Naive thymus-derived CD8-positive, alpha-beta T cell (primary cell): ENCODE measurements at places on chromosomes 1 and 21. TPM values are rescaled to one million over a fixed set of nuclear protein-coding genes. Genes with fewer than 3 reads are reported as not detected.

GRCh38 chr1:9231648-9232332 is 2.8 kb upstream of the H6PD start:
- H3K4me3 ChIP-seq = peak overlapping the region; percentile 43
- H3K27ac ChIP-seq = no peak overlapping the region
- H3K4me1 ChIP-seq = peaks cover 6% of the 10 kb centered on the region
- H3K27me3 ChIP-seq = peaks cover 2% of the 10 kb centered on the region
- no peak for DNase-seq

DNA sequence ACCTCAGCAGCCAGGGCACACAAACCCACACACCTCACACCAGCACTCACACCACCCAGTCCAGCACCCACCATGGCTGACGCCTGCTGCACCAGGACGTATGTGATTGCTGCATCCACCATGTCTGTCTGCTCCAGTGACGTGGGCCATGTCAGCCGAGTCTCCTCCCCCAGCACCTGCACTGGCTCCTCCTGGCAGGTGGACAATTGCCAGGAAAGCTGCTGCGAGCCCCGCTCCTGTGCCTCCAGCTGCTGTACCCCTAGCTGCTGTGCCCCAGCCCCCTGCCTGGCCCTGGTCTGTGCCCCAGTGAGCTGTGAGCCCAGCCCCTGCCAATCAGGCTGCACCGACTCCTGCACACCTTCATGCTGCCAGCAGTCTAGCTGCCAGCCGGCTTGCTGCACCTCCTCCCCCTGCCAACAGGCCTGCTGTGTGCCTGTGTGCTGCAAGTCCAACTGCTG is at the start of gene KRTAP10-8:
Gene KRTAP10-8 (plus strand): TSS at position 51 of the 458 bp plus-strand sequence. CDS start 22 bp downstream, at position 73.
- no peak within 1 kb of the TSS for H3K4me3 ChIP-seq
- DNase-seq = no peak
- H3K27me3 ChIP-seq = no peaks in the 10 kb centered on the region
- H3K4me1 ChIP-seq = peaks cover 27% of the 10 kb centered on the region
- H3K27ac ChIP-seq = no peak within 1 kb of the TSS

- DNase-seq = no peak
- H3K4me3 ChIP-seq = no peak overlapping the region
- peaks cover 7% of the 10 kb centered on the region for H3K27me3 ChIP-seq
Measured at GRCh38 chr1:115423776-115424175, 85.7 kb upstream of the NGF start.

- no peak for DNase-seq
- H3K4me3 ChIP-seq = no peak overlapping the region
- H3K36me3 ChIP-seq = no peaks in the 10 kb centered on the region
- H3K27ac ChIP-seq = no peak overlapping the region
Measured at GRCh38 chr1:220326578-220326977, 54.3 kb upstream of the RAB3GAP2 start.

DNA sequence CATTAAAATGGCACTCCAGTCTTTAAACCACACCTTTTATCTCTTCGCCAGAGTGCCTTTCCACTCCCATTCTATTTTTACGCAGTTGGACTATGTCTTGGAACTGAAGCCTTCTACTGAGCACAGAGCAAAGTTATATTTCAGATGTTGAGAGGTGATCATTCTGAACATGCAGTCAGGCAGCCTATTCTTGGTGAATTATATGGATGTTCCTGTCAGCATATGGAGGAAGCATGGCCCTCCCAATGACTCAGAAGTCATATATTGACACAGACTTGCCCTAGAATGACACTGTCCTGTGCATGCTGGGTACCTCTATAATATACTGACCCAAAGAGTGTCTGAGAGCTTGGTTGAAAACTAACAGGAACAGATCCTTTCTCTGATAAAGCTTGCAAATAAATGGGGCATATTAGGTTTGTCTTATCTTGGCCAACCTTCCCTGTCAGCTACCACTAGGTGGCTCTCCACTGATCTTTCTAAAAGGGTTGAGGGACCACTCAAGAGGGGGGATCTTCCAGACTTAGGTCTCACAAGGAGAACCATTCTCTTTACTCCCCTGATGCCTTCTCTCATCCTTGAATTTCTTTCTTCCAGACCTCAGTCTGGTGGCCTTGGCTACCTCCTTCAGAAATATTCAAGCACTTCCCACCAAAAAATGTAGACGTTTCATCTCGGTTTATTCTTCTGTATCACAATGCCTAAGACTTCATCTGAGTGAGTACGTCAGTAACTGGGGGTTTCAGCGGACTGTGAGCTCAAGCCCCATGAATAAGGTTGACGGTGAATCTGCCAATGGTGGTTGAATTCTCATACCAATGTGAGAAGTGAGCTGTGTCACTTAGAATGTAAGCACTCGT is 11.8 kb upstream of the ALG14 start:
- H3K27me3 ChIP-seq = peaks cover 8% of the 10 kb centered on the region
- H3K4me3 ChIP-seq = no peak overlapping the region
- H3K4me1 ChIP-seq = no peaks in the 10 kb centered on the region
- no peaks in the 10 kb centered on the region for H3K36me3 ChIP-seq
- H3K27ac ChIP-seq = no peak overlapping the region

The LCE2C gene
- not detected for total RNA-seq

DNA sequence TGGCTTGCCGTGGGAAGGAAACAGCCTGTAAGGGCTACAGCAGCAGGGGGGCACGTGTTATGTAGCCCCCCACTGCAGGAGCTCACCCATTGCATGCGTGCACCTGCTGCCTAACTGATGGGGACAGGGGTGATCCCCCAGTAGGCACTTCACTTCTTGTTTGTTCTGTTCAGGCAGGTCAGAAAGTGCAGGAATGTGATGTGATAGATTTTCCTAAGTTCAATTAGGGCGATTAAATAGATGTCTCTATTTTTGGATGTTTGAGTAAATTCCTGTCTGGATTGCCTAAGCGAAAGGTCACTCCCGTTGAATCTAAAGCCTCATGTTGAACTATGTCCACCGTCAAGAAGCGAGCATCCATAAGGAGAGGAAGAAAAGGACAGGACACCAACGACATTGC is 78.8 kb upstream of the LPGAT1 start:
- H3K4me3 ChIP-seq = no peak overlapping the region
- H3K27ac ChIP-seq = no peak overlapping the region

The SPRR2F gene
- total RNA-seq = not detected

DNA sequence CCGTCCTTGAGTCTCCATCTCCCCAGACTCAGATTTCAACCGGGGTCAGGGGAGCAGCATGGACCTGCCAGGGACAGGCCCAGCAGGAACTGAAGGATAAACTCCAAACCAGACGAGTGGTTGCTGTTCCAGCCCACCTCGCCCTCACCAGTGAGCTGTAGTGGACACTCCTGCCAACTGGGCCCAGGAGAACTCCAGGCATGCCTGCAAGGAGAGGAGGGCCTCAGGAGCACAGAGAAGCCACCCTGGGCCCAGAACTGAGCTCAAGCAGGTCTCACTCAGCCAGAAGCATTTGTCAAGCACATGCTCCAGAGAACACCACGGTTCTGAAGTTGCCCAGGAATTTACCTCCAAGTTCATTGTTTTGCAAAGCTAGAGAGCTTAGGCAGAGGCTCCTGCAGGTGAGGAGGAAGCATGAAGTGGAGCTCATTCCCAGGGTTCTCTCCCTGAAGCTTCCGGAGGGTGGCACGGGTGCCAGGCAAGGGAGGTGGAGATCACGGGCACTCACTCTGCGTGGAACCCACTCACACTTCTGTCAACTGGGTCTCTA is 61.0 kb downstream of the MATN1 start:
- H3K4me3 ChIP-seq = no peak overlapping the region
- no peaks in the 10 kb centered on the region for H3K4me1 ChIP-seq
- H3K27ac ChIP-seq = no peak overlapping the region

The MIXL1 gene
- not detected for total RNA-seq

DNA sequence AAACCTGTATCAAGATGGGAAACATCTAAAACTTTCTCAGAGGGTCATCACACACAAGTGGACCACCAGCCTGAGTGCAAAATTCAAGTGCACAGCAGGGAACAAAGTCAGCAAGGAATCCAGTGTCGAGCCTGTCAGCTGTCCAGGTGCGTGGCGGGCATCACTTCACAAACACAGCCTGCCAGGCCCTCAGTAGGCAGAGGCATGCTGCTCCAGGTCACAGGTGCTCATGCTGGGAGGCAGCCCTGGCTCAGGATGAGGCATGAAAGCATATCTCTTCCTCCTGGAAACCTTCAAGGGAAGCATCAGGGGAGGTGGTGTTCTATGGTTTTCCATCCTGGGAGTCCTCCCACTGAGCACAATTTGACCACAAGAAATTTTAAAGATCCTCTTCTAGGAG is 6.3 kb downstream of the CD2 start:
- H3K4me1 ChIP-seq = peaks cover 67% of the 10 kb centered on the region
- no peaks in the 10 kb centered on the region for H3K27me3 ChIP-seq
- DNase-seq = no peak
- H3K36me3 ChIP-seq = peaks cover 76% of the 10 kb centered on the region

GRCh38 chr1:209249280-209249670 is 334.2 kb upstream of the CAMK1G start:
- no peak overlapping the region for H3K27ac ChIP-seq
- no peak for DNase-seq
- no peaks in the 10 kb centered on the region for H3K36me3 ChIP-seq
- H3K27me3 ChIP-seq = peaks cover 2% of the 10 kb centered on the region

GRCh38 chr1:77288275-77288674 is 6.5 kb downstream of the AK5 start:
- H3K27ac ChIP-seq = no peak overlapping the region
- DNase-seq = no peak
- H3K4me1 ChIP-seq = peaks cover 2% of the 10 kb centered on the region
- H3K4me3 ChIP-seq = no peak overlapping the region

DNA sequence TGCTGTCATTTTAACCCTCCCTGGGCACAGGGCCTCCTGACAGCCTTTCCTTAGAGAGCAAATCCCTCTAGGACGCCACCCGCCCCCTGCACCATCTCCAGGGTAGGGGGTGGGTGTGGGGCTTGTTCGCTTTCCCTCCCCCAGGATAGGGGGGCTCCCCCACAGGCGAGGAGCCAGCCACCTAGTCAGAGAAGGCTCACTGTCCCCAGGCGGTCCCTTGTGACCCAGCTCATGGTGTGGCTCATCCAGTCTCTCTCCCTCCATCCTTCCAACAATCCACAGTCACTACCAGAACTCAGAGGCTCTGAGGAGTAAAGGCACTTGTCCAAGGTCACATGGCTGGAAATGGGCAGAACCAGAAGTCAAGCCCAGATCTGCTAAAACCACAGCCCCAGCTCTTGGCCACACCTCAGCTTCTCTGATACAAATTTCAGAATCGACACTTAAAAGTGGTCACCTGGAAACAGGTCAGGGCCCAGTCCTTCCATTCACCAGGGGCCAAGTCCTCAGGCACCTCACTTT is 89.8 kb downstream of the MRPL37 start:
- peaks cover 51% of the 10 kb centered on the region for H3K4me1 ChIP-seq
- H3K27ac ChIP-seq = peak overlapping the region; percentile 96
- no peaks in the 10 kb centered on the region for H3K27me3 ChIP-seq
- no peak for DNase-seq

DNA sequence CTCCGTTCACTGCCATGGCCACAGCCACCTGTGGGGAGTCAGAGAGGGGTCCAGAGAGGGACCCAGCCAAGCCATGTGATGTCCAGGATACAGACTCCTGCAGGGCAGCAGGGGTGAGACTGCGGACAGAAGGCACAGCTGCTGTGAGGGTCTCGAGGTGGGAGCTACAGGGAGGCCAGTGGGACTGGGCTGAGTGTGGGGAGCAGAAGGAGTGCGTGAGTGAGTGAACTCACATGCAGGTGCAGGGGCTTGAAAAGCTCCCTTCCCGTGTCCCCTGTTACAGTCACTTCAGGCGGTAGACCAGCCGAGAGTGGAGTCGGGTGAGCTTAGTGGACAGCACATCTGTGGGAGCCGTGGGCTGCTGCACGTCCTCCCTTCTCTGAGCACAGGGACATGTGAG is 42.4 kb downstream of the S100B start:
- H3K27me3 ChIP-seq = no peaks in the 10 kb centered on the region
- peaks cover 3% of the 10 kb centered on the region for H3K36me3 ChIP-seq
- H3K4me3 ChIP-seq = peak overlapping the region; percentile 89
- peak overlapping the region; percentile 99 for H3K27ac ChIP-seq
- DNase-seq = no peak

- H3K27ac ChIP-seq = no peak overlapping the region
- DNase-seq = no peak
- no peaks in the 10 kb centered on the region for H3K27me3 ChIP-seq
- H3K4me3 ChIP-seq = no peak overlapping the region
- no peaks in the 10 kb centered on the region for H3K4me1 ChIP-seq
- no peaks in the 10 kb centered on the region for H3K36me3 ChIP-seq
Measured at GRCh38 chr1:102578804-102579203, 529.5 kb downstream of the COL11A1 start.

GRCh38 chr1:157585984-157586383 is 11.9 kb downstream of the FCRL4 start:
- H3K27ac ChIP-seq = no peak overlapping the region
- no peaks in the 10 kb centered on the region for H3K4me1 ChIP-seq
- no peak for DNase-seq

The S100A14 gene
- total RNA-seq = not detected

DNA sequence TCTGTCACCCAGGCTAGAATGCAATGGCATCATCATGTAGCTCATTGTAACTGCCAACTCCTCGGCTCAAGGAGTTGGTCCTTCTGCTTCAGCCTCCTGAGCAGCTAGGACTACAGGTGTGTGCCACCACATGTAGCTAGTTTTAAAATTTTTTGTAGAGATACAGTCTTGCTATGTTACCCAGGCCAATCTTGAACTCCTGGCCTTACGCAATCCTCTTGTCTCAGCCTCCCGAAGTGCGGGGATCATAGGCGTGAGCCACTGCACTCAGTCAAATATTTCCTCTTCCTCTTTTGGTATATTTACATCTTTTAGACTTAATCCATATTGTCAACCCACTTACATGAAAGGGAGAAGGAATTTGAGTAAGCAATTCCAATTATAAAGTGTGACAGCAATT is 121.1 kb downstream of the EVI5 start:
- no peaks in the 10 kb centered on the region for H3K4me1 ChIP-seq
- H3K27ac ChIP-seq = no peak overlapping the region
- H3K36me3 ChIP-seq = no peaks in the 10 kb centered on the region
- DNase-seq = no peak
- H3K4me3 ChIP-seq = no peak overlapping the region

The ARHGEF16 gene
- total RNA-seq = not detected

GRCh38 chr1:204959836-204960235 is 83.2 kb upstream of the CNTN2 start:
- H3K27me3 ChIP-seq = peaks cover 21% of the 10 kb centered on the region
- H3K4me3 ChIP-seq = no peak overlapping the region

- H3K27ac ChIP-seq = no peak overlapping the region
- H3K4me1 ChIP-seq = peaks cover 3% of the 10 kb centered on the region
- DNase-seq = no peak
Measured at GRCh38 chr1:116674751-116675150, 7.2 kb upstream of the IGSF3 start.

The CZIB gene
- 89.9 TPM for total RNA-seq

DNA sequence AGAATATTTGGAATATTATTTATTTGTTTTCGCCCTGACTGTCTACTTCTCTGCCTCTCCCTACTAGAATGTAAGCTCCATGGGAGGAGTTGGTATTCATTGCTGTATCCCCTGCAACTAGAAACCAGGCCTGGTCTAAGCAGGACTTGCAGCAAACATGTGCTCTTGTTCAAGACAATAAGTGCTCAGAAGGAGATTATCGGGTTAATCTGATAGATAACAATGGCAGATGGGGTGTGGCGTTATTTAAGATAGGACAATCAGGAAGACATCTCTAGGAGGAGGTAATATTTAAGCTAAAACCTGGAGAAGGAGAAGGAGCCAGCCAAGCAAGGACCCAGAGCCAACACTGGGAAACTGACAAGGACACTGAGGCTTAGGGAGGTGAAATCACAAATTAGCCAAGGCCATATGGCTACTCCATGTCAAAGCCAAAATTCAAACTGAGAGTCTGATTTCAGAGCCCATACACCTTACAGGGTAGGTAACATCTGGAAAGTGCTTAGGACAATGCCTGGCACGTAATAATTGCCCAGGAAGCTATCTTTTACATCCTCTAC is 41.5 kb downstream of the STYXL2 start:
- peaks cover 5% of the 10 kb centered on the region for H3K27me3 ChIP-seq
- no peak overlapping the region for H3K27ac ChIP-seq
- no peaks in the 10 kb centered on the region for H3K36me3 ChIP-seq
- no peak for DNase-seq

The LYSMD1 gene
- 4.5 TPM for total RNA-seq

The DHRS3 gene
- total RNA-seq = 91.0 TPM
